PC-9 (cell line): ENCODE measurements at places on chromosomes 16 and 17. TPM values are rescaled to one million over a fixed set of nuclear protein-coding genes. Genes with fewer than 3 reads are reported as not detected.

DNA sequence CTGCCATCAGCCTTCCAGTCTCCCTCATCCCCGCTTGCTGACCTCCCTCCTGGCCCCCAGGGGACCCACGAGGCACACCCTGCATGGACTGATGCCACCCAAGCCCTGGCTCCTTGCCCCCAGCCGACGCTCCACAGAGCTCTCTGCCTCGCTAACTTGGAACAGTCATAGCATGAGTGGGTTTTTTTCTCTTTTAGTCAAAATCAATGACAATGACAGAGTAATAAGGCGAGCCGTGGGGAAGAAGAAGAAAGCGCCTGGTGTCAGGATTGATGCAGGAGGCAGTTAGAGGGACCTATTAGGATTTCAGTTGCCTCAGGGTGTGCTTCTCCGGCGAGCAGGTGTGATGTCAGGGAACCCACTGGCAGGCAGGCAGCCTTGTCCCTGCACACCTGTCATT, 176.3 kb upstream of the TNRC6C start:
- peaks cover 48% of the 10 kb centered on the region for H3K27me3 ChIP-seq
- H3K4me1 ChIP-seq, result no peaks in the 10 kb centered on the region
- H3K4me3 ChIP-seq, result no peak overlapping the region
- no peak for DNase-seq
- no peaks in the 10 kb centered on the region for H3K36me3 ChIP-seq
- H3K27ac ChIP-seq, result no peak overlapping the region

The PYCARD gene
- 72.9 and 107 TPM in 2 replicates for total RNA-seq

- no peak for DNase-seq
- no peaks in the 10 kb centered on the region for H3K36me3 ChIP-seq
- no peak overlapping the region for H3K4me3 ChIP-seq
- H3K27ac ChIP-seq, result no peak overlapping the region
- no peaks in the 10 kb centered on the region for H3K4me1 ChIP-seq
Observed at GRCh38 chr16:85911251-85911930, 12.4 kb downstream of the IRF8 start.

DNA sequence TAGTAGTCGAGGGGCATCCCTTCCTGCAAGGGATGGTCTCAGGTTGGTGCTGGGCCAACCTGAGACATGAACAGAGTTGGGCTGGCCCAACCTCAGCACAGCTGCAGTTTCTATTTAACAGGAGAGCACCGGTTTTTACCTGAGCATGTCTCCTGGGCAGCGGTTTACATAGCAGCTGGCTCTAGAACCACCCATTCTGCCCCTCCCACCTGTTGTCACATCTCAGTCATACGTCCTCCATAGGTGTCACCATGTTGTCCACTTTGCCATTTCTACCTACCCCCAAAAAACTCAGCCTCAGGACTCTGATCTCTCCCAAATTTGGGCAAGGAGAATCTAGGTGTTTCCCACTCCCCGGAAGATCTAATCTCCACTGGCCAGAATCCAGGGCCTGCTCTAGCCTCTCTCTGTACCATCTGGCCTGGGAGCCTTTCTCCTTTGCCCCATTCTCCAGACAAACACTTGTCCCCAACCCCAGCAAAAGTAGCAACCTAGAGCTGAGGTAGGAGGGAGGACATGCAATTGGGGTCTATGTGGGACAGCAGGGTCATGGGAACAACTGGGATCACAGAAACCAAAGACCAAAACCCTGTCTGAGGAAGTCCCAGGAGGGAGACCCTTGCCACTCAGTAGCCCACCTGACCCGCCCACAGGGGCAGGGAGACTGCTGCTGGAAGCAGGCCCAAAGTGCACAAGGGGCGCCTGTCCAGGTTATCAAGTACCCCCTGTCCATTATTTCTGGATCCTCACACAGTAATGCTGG, 19.1 kb downstream of the ETV4 start:
- H3K4me3 ChIP-seq, result no peak overlapping the region
- no peak for DNase-seq
- peaks cover 26% of the 10 kb centered on the region for H3K4me1 ChIP-seq
- peaks cover 14% of the 10 kb centered on the region; the same call in 1 of the 2 replicates for H3K36me3 ChIP-seq
- no peak overlapping the region for H3K27ac ChIP-seq
- no peaks in the 10 kb centered on the region for H3K27me3 ChIP-seq

The GPR179 gene
- 0.57 and 0.58 TPM in 2 replicates for total RNA-seq

DNA sequence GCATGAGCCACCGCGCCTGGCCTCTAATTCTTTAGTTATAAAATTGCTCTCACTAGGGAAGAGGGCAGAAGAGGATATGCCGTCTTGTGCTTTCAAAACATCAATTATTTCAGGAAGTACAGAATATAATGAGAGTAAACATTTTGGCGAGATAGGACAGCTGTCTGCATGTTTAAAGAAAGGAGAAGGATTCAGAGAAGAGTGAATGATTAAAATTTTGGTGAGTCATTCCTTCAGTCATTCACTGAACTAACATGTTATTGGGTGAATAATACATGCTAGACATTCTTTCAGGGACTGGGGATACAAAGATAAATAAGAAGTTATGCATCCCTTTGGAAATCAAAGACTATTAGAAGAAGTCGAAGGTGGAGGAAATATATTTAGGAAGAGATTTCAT, 590.3 kb upstream of the GOT2 start:
- no peak overlapping the region for H3K4me3 ChIP-seq
- H3K36me3 ChIP-seq, result no peaks in the 10 kb centered on the region
- H3K27ac ChIP-seq, result no peak overlapping the region
- no peaks in the 10 kb centered on the region for H3K4me1 ChIP-seq
- H3K27me3 ChIP-seq, result no peaks in the 10 kb centered on the region
- DNase-seq, result no peak

DNA sequence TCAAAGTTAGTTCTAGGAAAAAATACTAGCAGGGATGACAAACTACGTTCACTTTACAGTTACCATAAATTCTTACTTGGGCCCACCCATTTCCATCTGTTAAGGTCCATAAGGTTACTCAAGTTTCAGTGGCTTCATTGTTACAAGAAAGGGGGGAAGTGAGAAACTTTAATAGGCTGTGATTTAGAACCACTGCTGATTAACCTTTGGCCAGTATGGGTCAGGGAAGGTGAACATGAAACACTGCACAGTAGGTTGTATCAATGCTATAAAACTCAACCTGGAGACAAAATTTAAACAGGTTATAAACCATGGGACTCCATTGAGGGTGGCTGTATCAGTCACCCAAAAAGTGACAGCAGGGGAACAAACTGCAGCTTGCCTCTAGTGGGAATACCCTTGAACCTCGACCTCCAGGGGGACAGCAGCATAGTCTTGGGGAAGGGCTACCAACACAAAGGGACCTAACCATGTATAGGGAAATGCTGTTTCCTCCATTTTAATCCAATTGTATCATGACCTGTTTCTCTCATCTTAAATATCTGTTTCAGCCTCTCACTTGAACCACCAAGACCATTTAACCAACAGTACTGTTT, 10.4 kb downstream of the PTRH2 start:
- H3K27ac ChIP-seq, result peak overlapping the region; percentile 81
- H3K36me3 ChIP-seq, result peaks cover 69% of the 10 kb centered on the region
- no peak for DNase-seq
- H3K27me3 ChIP-seq, result no peaks in the 10 kb centered on the region

The PHOSPHO1 gene
- total RNA-seq, result not detected in 2 replicates

- no peak for DNase-seq
- no peaks in the 10 kb centered on the region for H3K36me3 ChIP-seq
- no peak overlapping the region for H3K27ac ChIP-seq
- H3K4me1 ChIP-seq, result no peaks in the 10 kb centered on the region
- H3K4me3 ChIP-seq, result no peak overlapping the region
Observed at GRCh38 chr16:49858200-49859124, 2.5 kb upstream of the ZNF423 start.

The FOXN1 gene
- not detected in 2 replicates for total RNA-seq

The CDH5 gene
- total RNA-seq, result 2.4 and 3.6 TPM in 2 replicates

- no peak overlapping the region for H3K4me3 ChIP-seq
- peaks cover 35% of the 10 kb centered on the region for H3K4me1 ChIP-seq
- no peaks in the 10 kb centered on the region for H3K36me3 ChIP-seq
- H3K27ac ChIP-seq, result peak overlapping the region; percentile 57
- DNase-seq, result peak; percentile 76
Observed at GRCh38 chr17:66348584-66349165, 46.3 kb downstream of the PRKCA start.

The CCL13 gene
- total RNA-seq, result not detected in 2 replicates

GRCh38 chr16:85690469-85691064, 1.8 kb upstream of the GINS2 start:
- H3K4me3 ChIP-seq, result no peak overlapping the region
- no peak for DNase-seq
- H3K27ac ChIP-seq, result no peak overlapping the region
- H3K4me1 ChIP-seq, result 0 out of 2 replicates have a peak, but pooled peaks cover 5% of the 10 kb centered on the region
- no peaks in the 10 kb centered on the region for H3K36me3 ChIP-seq

GRCh38 chr16:67678354-67679023, 11.9 kb downstream of the C16orf86 start:
- no peaks in the 10 kb centered on the region for H3K27me3 ChIP-seq
- no peaks in the 10 kb centered on the region for H3K36me3 ChIP-seq
- H3K27ac ChIP-seq, result 0 out of 2 replicates have a peak overlapping the region, but pooled peaks have one; percentile 19
- no peak for DNase-seq
- peaks cover 26% of the 10 kb centered on the region for H3K4me1 ChIP-seq
- no peak overlapping the region for H3K4me3 ChIP-seq

GRCh38 chr17:2363851-2364762, 26.8 kb downstream of the SGSM2 start:
- H3K27ac ChIP-seq, result no peak overlapping the region
- no peaks in the 10 kb centered on the region for H3K36me3 ChIP-seq
- DNase-seq, result no peak
- H3K27me3 ChIP-seq, result no peaks in the 10 kb centered on the region
- H3K4me3 ChIP-seq, result no peak overlapping the region
